Bone marrow (tissue), 2 donors: ENCODE measurements at places on chromosomes 6 and 20.

DNA sequence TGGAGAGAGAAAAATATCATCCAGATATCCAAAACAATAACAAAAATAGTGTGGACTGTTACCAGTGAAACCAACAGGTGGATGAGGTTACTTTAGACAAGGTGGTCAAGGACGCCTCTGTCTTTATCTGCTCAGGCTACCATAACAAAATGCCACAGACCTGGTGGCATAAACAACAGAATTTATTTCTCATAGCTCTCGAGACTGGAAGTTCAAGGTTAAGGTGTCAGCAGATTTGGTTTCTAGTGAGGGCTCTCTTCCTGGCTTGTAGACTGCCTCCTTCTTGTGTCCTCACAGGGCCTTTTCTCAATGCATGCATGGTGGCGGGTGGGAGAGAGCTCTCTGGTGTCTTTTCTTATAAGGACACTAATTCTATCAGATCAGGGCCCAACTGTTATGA, 21.1 kb upstream of the LBP start:
- no peak for DNase-seq

- DNase-seq: no peak
Observed at GRCh38 chr6:35603326-35604202, 85.2 kb downstream of the FKBP5 start.

GRCh38 chr6:7765575-7766325, 39.9 kb downstream of the BMP6 start:
- no peak for DNase-seq

DNA sequence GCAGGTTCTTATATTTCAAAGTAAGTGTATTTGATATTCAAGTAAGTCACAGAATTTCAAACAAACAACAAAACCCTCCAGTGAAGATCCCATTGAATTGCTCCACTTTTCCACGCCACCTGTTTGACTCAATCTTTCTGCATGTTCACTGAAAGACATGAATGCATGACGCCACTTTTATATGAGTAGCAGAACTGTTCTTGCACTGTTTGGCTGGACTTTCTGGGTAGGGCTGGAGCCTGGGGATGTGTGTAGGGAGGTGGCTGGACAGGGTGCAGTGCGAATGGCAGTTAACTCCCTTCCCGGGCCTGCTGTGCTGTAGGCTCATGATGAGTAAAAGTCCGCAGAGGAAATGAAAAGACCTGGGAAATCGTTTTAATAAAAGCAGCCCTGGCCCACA, 39.7 kb downstream of the IL20RA start:
- no peak for DNase-seq

- no peak for DNase-seq
Observed at GRCh38 chr20:3658019-3658715, 5.0 kb downstream of the GFRA4 start.

GRCh38 chr6:36289281-36289878, 19.5 kb downstream of the PNPLA1 start:
- DNase-seq: no peak

GRCh38 chr20:12358006-12358654, 440.4 kb downstream of the BTBD3 start:
- DNase-seq: no peak

GRCh38 chr6:152463164-152463563, 174.0 kb downstream of the SYNE1 start:
- no peak for DNase-seq

GRCh38 chr6:47209632-47210031, 100.1 kb downstream of the TNFRSF21 start:
- no peak for DNase-seq

GRCh38 chr6:11556309-11556708, 18.8 kb downstream of the TMEM170B start:
- no peak for DNase-seq

- DNase-seq: no peak
Observed at GRCh38 chr6:138442663-138443062, 38.6 kb downstream of the HEBP2 start.

DNA sequence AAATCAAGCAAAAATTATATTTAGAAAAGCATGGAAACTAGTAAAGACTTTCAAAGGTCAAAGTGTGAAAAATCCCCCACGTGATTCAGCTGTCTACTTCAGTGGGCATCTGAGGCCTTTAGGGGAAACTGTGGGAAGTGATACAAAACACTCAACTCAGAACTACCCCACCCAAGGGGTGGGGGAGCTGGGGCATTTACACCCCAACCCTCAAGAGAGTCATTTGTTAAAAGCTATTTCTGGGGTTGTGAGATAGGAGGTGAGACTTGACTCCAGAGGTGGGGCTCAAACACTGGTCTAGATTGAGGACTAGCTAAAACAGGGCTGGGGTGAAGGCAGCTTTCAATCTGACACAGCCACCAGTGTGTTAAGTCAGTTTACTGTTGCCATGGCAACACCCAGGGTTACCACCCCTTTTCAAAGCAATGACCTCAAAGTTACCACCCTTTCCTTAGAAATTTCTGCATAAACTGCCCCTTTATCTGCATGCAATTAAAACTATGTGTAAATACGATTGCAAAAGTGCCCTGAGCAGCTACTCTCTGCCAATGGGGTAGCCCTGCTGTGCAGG, 9.9 kb upstream of the GTSF1L start:
- no peak for DNase-seq

GRCh38 chr6:3553254-3553653, 96.4 kb upstream of the SLC22A23 start:
- no peak for DNase-seq

- DNase-seq: no peak
Observed at GRCh38 chr20:38296433-38296832, 7.5 kb upstream of the BPI start.

DNA sequence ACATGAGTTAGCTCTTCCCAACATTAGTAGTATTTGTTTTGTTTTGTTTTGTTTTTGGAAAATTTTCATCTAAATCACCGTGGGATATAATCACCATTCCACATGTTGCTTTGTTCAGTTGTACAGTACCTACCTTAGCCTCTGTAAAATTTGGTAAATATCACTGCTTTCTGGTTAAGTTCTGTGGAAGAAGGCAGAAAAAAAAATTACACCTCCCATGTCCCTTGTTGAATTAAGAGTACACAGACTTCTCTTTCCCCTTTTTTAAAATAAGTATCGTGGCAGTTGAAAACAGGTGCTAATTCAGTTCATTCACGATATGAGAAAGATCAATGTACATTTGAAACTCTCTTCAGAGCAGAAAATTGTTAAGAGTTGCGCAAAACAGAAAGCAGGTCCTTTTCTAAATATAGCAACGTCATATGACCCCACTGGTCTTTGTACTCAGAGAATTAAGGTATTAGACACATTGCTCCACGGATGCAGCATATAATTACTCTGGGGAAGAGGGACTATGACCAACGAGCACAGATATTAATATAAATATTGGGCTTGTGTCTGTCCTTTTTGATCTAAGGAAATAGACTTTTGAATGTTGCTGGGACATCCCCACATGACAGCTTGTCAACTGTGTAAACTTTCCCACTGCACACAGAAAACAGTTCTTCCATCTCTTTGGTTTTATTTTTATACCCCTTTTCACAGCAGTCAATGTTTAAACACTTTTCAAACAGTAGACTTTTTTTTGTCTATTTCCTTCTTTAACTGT, 58.6 kb upstream of the ZNF217 start:
- peak; percentile 49 for DNase-seq

GRCh38 chr6:5525209-5525608, 263.9 kb downstream of the FARS2 start:
- no peak for DNase-seq

DNA sequence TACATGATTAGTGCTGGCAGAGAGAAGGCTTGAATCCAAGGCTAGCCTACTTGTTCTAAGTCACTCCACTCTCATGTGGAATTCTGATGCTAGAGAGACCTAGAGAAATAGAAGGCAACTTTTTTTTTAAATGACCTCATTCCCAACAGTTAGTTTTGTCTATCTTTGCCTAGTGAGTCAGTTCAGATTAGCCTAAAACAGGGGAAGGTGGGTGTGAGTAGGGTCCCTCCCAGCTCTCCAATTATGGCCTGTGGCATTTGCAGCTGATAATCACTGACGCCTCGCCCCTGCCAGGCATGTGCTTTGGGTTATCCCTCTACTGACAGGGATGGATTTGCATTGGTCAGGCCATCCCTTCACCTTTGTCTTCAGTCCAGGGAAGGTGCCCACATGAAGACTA, 13.6 kb downstream of the TXLNB start:
- no peak for DNase-seq

DNA sequence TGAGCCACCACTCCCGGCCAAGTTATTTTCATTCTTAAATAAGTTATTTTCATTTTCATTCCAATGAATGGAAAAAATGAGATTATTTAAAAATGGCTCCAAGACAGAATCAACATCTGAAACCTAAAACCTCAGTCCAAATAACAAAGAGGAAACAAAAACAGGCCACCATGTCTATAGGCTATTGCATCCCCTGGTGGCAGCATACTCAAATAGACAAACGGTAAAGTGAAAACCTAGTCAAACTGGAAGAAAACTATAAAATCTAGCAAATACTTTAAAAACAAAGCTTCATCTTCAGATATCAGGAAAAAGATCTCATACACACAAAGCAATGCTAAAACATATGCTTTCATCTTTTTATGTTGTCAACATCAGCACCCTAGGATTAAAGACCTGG, 20.9 kb downstream of the IL17A start:
- DNase-seq: no peak

DNA sequence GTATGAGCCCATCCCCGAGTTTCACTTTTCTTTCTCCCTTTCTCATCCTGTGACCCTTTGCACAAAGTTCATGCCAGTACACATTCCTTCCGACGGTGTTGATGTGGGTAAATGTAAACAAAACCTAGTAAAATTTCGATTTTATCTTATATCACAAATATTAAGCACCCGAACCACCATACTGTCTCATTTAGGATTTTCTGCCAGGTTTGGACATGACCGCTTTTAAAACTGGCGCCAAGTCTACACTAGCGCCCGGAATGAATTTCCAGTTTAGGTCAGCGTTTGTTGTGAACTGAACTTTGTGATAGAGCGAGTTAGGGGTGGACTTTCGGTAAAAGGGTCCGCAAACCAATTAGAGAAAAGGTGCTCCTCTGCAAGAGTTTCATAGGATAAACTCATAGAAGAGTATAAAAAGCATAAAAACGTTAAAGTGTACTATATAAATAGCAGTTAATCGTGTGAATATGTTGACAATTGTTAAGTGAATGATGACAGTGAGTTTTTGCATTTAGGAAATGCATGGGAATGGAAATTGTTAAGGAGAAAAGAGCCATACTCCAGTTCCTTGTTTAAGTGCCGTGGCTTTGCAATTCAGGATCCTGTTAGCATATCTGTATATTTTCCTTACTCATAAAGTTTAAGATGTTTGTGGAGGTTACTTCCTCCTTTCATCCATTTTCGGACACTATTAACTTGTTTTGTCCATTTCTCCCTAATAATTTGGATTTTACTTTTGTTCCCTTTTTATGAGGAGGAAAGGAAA, 937 bp downstream of the AKAP7 start:
- DNase-seq: no peak

GRCh38 chr20:16707674-16708073, 22.2 kb upstream of the SNRPB2 start:
- DNase-seq: no peak

- no peak for DNase-seq
Observed at GRCh38 chr6:4603291-4603690, 172.9 kb upstream of the CDYL start.

DNA sequence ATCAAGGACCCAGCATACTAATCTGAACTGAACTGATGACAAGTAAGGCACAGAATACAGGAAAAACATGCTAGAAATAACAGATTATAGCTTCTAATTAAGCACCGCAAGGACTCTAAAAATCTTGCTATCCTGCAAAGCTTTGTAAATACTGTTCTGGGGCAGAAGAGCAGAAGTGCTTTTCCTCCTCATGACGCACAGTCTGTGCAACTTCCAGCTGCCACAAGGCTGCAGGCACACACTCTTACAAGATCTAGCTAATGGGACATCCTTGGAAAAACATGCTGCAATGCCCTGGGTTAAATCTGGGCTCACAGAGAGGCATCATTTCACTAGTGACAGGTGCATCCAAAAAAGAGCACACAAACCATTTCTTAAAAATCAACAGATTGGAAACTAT, 188.6 kb downstream of the GJA10 start:
- DNase-seq: no peak

- no peak for DNase-seq
Observed at GRCh38 chr20:2838170-2838797, 2.2 kb downstream of the PCED1A start.

DNA sequence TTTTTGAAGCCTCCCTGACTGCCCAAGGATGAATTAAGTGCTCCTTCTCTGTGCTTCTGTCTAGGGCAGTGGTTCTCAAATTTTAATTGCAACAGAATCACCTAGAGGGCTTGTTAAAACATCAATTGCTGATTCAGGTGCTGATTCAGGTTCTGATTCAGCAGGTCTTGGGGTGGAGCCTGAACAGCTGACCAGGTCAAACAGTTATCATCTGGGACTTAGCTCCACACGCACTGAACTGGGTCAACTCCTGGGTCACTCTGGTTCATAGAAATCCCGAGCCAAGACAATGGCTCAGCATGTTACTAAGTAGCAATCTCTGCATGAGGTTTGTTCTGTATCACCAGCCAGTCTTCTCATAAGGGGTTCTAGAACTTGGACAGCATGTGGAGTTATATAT, 192.3 kb downstream of the GJA1 start:
- DNase-seq: no peak

- no peak for DNase-seq
Observed at GRCh38 chr6:159727717-159728445, 575 bp downstream of the WTAP start.

GRCh38 chr6:128252341-128253176, 267.8 kb downstream of the PTPRK start:
- DNase-seq: no peak

- no peak for DNase-seq
Observed at GRCh38 chr6:134451529-134451928, 133.6 kb upstream of the SGK1 start.

DNA sequence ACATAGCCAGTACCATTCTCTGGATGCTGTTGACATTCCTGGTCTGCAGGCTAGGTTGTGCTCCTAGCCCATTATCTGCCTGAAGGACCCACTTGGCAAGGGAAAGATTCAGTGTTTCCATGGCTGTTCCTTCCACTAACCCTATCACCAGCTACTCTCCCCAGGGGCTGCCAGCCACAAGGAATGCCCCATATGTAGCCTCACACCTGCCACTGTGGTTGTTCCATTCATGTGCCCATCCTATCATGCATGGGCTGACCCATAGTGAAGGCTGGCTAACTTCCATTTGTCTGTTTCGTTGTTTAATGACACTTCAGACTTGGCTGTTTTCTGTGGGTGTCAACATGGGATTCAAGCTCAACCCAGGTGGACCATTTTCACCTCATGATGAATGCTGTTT, 25.6 kb upstream of the HLA-A start:
- no peak for DNase-seq
